ENCODE measurements at places on chromosomes 5 and 9. TPM values are rescaled to one million over a fixed set of nuclear protein-coding genes. Genes with fewer than 3 reads are reported as not detected.
A peak's percentile ranks its signal among the peaks of the same experiment; 100 is the strongest.

DNA sequence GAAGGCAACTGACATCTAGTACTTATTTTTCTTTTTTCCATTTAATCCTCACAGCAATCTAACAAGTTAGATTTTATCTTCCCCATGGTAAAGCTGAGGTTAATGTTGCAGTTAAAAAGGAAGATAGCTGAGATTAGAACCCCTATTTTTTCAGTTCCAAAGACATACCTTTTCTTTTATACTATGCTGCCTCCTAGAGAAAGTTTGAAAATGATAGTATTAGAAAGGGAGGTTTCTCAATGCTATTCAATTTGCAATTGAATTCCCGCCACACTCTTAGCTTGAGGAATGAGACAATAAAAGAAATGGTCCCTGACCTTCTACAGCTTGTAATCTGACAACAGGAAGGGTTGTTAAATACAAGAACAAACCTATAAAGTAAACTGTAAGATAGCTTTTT lies 195.9 kb upstream of the TRIM32 start:
- DNase-seq: no peak

GRCh38 chr5:151719228-151720000 lies 32.7 kb upstream of the SPARC start:
- no peak for DNase-seq

DNA sequence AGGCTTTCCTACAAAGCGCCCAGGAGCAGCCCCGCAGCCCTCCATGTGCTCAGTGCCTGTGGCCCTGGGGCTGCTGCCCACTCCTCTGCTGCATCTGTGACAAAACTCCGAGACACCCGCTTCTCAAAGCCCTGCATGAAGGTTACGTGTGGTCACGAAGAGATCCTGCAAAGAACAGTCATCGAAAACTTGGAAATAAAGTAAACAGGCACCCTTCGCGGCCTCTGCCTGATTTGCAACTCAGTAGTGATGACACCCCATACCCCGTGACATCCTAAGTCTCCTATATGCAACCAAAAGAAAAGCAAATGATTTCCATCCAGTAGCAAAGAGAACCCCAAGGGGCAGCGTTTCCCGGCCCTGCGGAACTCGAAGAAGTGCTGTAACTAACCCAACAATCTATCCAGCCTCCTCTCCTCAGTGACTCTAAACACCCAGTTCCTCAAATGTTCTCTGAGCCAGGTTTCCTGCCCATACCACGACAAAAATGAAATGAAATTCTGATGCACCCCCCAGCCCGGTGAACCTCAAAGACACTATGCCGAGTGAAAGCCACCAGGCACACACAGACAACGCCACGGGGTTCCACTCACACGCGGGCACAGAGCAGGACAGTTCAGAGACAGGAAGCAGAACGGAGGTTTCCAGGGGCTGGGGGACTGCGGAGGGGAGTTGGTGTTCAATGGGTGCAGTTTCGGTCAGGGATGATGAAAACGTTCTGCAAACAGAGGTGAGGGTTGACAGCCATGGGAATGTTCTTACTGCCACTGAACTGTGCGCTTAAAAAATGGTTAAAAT lies 19.0 kb downstream of the NACC2 start:
- DNase-seq: peak; percentile 64

DNA sequence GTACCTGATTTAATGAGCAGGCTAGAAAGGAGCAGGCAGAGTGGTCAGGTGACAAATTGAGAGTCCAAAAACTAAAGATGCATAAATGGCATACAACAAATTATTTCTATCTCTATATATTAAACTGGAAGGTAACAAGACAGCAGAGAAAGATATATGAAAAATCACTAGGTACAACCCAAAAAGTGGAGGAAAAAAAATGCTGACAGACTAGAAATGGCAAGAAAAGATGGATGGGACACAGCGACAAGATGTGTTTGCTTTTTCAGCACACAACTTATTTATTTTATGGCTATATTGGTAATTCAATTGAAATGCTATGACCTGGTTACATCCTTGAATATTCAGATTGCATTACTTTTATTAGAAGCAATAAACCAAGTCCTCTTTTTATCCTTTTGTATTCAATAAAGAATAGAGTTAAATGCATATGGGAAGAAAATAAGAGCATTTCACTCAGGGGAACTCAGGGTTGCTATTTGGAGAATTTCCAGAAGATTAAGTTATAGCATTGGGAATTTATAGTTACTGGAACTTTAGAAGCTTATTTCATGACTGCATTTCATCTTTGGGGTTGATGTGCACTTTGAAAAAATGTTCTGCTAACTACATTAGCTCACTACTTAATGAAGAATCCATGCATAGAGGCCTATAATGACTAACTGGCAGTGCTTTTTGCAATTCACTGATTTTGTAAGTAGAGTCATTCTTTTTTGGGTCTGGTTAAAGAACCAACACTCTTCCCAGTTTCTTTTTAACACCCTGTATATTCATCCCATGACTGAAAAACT lies 566.6 kb upstream of the TUSC1 start:
- DNase-seq: no peak

DNA sequence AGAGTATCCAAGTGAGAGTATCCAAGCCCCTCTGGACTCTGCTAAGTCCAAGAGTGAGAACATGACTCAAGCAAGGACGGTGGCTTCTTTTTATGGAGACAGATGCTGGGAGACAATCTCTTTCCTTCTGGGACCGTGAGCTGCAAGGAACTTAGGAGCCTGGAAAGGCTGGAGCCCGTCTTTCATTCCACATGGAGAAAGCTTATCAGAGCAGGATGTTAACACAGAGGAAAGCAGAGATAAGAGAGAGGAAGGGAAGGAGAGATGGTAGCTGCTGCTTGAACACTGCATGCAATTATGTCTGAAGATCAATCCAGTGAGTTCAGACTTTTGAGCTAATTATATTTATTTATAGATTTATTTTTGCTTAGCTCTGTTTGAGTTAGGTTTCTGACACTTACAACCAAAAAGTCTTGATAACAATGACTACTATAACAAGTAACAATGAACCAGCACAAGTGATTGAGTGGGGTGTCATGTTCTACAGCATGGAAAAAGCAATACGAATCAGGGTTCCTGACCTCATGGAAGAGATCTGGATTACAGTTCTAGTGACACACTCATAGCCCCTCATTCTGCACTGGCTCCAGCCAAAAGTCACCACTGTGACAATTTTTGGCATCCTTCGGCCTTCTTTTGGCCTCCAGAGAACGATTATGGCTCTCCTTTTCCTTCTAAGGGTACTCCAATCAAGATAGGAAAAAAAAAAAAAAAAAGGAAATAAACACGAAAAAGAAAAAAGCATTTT lies 71.5 kb downstream of the PRLR start:
- no peak for DNase-seq

- DNase-seq: no peak
These were observed 47.8 kb upstream of the TMED7 start for GRCh38 chr5:115673596-115673995.

GRCh38 chr5:32323741-32324140 lies 11.0 kb upstream of the MTMR12 start:
- DNase-seq: no peak

GRCh38 chr5:132608107-132608506 lies 49.9 kb upstream of the IL13 start:
- no peak for DNase-seq

DNA sequence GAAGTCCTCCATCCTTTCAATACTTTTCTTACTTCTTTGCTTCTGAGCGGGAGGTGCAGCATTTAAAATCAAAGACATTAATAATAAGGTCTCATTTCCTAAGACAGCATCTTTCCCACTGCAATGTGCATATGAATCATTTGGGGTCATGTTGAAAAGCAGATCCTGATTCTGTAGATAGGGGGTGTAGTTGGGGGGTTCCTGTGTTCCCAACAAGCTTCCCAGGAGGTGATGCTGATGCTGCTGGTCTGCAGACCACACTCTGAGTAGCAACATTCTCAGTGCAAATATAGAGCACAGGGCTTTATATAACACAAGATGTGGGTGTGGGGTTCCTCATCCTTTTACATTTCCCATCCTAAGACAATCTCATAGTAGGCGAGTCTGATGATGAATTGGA lies 126.5 kb upstream of the PALM2AKAP2 start:
- DNase-seq: no peak

GRCh38 chr5:143148771-143149170 lies 254.7 kb downstream of the NR3C1 start:
- DNase-seq: no peak

DNA sequence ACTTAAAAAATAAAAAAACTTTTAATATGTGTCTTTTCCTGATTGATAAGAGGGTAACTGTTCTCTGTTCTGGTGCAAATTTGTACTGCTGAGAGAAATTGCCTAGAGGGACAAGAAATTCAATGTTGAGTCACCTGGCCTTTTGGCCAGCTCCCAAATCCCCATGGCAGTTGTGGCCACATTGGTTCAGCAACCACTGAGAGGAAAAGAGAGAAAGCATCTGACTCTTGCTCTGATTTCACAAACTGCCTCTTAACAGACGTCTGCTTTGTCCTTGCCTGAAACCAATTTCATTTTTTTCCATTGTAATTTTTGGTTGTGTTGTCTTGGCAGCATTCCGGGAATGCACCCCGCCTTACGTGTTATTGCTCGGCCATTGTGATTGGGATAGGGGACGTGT lies 42.4 kb downstream of the NTRK2 start:
- no peak for DNase-seq

DNA sequence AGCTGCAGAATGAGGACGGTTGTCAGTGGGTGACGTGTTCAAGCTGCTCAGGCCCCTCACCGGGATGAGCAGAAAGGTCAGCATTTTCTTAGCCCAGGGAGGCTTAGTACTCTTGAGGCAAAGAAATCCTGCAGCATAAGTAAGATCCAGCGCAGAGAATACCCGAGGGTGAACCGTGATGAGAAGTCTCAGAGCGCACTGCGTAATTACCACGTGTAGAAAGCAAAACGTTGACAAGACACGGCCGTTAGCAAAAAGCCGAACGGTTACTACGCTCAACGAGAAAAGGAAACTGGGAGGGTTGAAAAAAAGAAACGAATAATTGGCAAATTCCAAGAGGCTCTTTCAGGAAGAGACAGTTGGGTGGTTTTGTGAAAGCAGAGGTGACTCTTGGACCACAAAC lies 104.0 kb downstream of the COL23A1 start:
- no peak for DNase-seq

DNA sequence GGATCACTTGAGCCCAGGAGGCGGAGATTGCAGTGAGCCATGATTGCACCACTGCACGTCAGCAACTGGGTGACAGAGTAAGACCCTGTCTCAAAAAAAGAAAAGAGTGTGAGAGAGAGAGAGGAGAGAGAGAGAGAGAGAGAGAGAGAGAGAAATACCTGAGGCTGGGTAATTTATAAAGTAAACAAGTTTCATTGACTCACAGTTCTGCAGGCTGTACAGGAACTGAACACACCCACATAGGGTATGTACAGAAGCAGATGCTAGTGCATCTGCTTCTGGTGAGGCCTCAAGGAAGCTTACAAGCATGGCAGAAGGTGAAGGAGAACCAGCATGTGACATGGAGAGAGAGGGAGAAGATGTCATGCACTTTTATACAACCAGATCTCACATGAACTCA lies 46.4 kb upstream of the CHD1 start:
- no peak for DNase-seq

DNA sequence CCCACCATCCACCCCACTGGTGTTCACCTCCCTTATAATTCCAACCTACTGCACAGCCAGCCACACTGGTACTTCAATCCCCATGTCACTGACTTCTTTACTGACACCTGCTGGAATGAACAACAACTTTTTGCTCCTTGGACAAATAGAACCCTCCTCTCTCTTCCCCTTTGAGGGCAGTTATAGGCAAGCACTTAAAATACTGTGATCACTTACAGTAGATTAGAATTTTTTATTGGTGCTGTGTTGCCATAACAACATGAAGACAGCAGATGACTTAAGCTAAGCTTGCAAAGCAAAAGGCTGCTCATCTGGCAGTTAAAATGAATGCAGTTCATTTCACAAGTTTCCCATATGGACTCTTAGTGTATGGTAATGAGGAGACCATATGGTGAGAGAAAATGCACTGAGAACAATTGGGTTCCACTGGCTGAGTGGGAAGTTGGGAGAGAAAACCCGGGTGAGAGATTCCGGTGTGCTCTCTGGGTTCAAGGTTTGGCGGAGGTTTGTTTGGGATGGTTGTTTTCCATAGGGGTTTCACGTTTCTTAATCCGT lies 374.3 kb downstream of the EBF1 start:
- DNase-seq: no peak

DNA sequence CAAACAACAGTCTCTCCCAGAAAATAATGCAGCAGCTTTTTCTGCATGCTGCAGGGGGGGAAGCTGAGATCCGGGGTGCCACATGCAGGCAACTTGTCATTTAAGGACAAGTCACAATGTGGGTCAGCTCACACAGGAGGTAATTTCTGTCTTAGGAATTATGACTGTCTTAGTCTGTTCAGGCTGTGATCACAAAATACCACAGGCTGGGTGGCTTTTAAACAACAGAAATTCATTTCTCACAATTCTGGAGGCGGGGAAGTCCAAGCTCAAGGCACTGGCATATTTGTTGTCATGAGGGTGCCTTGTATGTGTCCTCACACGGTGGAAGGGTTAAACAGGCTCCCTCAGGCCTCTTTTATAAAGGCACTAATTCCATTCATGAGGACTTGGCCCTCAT lies 127.7 kb downstream of the DIRAS2 start:
- DNase-seq: no peak

- no peak for DNase-seq
These were observed 11.3 kb downstream of the C5 start for GRCh38 chr9:121038804-121039203.

DNA sequence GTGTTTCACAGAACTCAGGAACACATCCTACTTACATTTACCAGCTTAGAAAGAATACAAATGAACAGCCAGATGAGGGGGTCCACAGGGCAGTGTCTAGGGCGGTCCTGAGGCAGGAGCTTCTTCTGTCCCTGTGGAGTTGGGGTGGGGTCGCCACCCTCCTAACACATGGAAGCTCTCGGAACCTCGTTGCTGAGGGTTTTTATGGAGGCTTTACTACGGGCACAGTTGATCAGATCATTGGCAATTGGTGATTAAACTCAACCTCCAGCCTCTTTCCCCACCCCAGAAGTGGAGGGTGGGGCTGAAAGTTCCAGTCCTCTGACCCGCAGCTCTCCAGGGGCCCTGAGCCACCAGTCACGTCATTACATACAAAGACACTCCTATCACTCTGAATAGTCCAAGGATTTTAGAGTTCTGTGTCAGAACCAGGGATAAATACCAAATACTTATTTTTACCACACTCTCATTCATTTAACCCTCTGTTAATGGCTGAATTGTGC lies 156.9 kb downstream of the COL23A1 start:
- peak; percentile 40 for DNase-seq

GRCh38 chr5:172046593-172046992 lies 40.2 kb upstream of the FBXW11 start:
- DNase-seq: no peak

RGS14 gene
- total RNA-seq: 9.6 TPM

FEM1C gene
- total RNA-seq: 26.8 TPM

SPAG8 gene
- 2.3 TPM for total RNA-seq

PCDHGC4 gene
- total RNA-seq: 2.5 TPM

OLFM1 gene
- total RNA-seq: 16.8 TPM
